ENCODE measurements at places on chromosomes 5 and 9. TPM values are rescaled to one million over a fixed set of nuclear protein-coding genes. Genes with fewer than 3 reads are reported as not detected.

TAF1L gene
- 0.03 TPM for total RNA-seq

DNA sequence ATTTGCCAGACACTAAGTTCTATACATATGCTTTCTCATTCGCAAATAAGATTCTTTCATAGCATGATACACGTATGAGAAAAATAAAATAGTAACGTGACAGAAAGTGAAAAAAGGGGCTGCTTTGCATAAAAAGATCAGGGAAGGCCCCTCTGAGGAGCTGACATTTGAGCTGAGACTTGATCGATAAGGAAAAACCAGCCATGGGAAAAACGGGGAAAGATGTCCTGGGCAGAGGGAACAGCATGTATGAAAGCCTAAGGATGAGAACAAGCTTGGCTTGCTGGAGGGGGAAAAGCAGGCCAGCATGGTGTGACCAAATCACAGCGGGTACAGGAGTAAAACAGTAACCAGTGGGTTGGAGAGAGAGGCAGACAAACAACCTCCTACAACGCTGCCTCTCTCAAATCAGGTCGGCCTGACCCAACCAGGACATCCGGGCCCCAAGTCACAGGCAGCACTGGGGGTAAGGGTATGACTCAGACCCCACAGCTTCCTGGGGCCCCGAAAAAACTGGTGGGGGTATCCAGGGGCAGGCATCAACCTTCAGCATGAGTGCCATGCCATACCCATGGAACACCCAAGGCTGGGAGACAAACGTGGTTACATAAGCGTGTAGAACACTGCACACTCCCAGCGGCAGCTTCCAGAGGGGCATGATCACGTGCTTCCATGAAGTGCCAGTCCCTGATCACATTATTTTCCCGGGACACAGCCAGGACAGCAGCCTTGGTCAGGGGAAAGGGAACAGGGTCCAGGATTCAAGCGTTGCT lies 2.2 kb downstream of the TNIP1 start:
- no peak for DNase-seq

- no peak for DNase-seq
These were observed 52.6 kb upstream of the TNFAIP8 start for GRCh38 chr5:119302916-119303897.

- DNase-seq = no peak
These were observed 187.6 kb downstream of the COMMD10 start for GRCh38 chr5:116272281-116272941.

DNA sequence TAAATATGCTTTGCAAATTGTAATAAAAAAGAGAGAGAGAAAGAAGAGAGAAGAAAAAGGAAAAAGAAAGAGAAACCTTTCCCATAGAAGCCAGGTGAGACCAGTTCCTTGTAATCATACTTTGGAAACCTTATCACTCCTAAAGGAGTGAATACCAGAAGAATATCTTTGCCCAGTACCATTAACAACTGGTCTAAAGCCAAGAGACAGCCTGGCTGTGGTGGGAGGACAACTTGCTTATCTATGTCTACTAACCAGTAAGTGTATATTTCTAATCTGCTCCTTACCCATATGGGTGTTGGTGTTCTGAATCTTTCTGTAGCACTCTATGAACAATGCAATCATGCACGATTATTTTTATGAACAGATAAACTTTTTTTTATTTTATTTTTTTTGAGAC lies 10.5 kb upstream of the TXN start:
- no peak for DNase-seq

DNA sequence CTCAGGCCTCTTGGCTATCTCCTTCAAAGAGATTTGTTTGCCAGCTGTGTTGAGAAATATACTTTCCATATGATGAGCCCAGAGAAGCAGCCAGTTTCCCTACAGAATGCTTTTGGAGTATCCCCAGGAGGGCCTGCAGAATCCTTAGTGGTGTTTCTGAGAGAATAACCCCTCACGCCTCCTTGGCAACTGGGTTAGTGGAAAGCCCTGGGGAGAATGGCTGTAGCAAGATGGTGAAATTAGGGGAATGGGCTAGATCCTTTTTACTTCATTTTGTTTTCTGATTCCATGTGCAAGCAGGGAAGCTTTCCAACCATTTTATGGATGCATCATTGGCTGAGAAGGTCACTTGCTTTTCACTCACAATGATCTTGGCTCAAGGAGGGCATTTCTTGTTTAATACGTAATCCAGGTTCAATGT lies 364.6 kb downstream of the DMRT2 start:
- no peak for DNase-seq

DNA sequence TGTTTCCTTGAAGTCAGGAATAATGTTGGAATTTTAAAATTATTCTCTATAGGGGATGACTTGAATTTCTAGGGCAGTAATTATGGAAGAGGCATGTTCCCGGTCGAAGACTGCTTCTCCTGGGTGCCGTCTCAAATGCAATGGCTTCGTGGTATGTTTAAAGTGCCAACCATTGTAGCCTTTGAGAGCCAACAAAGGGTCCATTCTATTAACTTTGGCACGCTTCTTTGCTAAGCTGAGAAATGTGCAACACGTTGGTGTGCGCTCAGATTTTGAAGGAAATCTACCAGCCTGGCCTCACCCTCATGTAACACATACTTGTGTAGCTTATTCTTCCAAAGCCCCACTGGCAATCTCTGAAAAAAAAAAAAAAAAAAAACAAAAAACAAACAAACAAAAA lies 221.2 kb upstream of the ANKH start:
- DNase-seq = no peak

CDC20B gene
- total RNA-seq = not detected

GRCh38 chr5:65262096-65262495 lies 219.6 kb downstream of the ADAMTS6 start:
- peak; percentile 17 for DNase-seq

- no peak for DNase-seq
These were observed 29.8 kb downstream of the HMGCR start for GRCh38 chr5:75366787-75367186.

- DNase-seq = no peak
These were observed 155.2 kb upstream of the PIK3R1 start for GRCh38 chr5:68060382-68060781.

DNA sequence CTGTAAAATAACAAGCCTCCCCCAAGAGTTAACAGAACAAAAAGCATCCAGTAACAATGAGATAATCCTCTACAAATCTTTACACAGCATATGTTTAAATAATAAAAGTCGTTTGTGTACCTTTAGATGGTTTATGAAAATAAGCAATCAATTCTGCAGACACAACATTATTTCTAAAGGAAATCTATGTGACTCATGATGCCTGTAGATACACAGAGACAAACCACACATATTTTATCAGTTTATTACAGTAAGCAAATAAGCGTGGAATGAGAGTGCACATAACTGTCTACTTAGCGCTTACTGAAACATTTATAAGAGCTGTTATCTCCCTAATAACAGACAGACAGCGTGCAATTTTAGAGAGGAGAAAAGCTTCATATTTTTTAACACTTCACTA lies 243.6 kb downstream of the AP3B1 start:
- DNase-seq = no peak

DNA sequence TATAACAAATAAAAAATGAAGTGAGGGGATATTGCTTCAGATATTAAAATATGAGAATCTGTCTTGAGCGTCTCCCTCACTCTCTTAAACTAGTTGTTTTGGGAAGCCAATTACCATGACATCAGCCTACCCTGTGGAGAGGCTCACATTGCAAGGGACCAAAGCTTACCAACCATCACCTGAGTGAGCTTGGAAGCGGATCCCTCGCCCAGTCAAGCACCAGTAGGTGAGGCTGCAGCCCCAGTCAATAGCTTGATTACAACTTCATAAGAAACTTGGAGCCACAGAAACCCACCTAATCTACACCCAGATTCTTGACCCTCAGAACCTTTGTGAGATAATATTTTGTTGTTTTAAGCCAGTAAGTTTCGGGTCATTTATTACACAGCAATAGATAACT lies 206.2 kb downstream of the CEMIP2 start:
- DNase-seq = no peak

DNA sequence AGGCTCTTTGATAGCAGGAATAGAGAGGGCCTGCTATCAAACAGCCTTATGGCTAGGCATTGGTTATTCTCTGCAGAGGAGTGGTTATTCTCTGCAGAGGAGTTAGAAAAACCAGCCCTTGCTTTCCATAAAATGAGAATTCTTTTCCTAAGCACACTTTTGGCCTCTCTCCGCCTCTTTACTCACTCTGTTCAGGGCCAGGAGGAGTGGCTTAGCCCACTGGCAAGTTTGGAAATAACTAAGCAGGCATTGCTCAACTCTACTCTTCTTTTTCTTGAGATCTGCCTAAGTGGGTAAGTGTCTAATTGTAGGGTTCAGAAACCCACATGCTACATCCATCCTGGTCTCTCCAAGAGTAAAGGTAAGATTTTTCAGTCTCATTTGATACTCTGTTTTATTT lies 341.7 kb downstream of the KIAA0825 start:
- no peak for DNase-seq

DNA sequence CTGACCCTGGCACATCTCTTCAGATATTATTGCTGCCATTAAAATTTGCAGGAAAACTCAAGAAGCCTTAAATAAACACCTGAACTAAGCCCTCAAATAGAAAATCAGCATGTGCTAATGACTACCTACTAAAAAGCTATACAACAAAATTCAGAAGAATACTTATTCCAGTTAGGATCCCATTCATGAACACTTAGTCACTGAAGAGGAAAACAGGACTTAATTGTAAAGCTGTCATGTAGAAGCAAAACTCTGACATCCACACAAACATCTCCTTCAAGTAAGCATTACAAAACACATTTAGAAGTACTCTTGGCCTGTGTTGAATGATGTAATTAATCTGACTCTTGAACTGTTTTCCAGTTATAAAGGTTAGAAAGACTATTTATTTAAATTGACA lies 19.9 kb downstream of the ELL2 start:
- no peak for DNase-seq

- DNase-seq = no peak
These were observed 95.2 kb downstream of the SLCO4C1 start for GRCh38 chr5:102200861-102201260.

PRDM9 gene
- total RNA-seq = not detected

- no peak for DNase-seq
These were observed 61.5 kb upstream of the RNU6ATAC start for GRCh38 chr9:134225816-134226215.

UGT3A1 gene
- not detected for total RNA-seq

DNA sequence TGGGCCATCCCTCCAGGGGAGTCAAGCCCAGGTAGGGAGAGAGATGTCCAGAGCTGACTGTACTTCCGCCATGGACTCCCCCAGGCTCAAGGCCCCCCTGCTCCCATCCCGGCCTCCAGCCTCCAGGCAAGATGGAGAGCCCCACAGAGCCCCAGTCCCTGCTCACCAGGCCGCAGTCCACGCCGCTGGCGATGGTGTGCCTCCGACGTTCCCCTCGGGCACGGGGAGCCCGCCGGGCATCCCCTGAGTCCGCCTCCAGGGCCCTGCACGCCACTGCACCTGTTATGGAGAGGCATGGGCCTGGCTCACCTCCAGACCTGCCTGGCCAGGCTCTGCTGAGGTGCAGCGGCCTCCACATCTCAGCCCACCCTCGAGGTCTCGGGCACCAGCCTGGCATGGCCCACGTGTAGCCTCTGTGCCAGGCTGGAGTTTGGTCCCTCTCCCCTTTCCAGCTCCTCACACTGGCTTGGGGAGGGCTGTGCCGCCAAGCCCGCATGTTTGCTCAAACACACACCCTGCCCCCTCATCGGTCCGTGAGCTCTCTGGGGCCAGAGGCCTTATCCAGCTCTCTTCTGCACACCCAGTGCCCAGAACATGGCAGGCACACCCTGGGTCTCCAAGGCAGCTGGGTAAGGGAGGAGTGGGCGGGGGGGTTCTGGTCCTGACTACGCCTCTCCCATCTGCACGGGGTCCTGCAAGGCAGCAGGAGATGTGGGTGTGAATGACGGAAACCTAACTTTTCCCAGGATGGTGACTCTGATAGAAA lies 4.1 kb downstream of the SAPCD2 start:
- DNase-seq = peak; percentile 47

NR2F1 gene
- total RNA-seq = 1.4 TPM

BAAT gene
- 13.9 TPM for total RNA-seq

ERMP1 gene
- 6.9 TPM for total RNA-seq
